ENCODE measurements at places on chromosomes 13 and 19. TPM values are rescaled to one million over a fixed set of nuclear protein-coding genes. Genes with fewer than 3 reads are reported as not detected.

Gene PTGIR
- not detected for total RNA-seq

Gene SWSAP1
- total RNA-seq = 0.68 TPM

Gene ZNF227
- 16.7 TPM for total RNA-seq

Gene CLEC17A
- not detected for total RNA-seq

Gene TMEM272
- not detected for total RNA-seq

Gene PRKCG
- total RNA-seq = not detected

Gene SBSN
- 16.5 TPM for total RNA-seq

Gene CDADC1
- 8.2 TPM for total RNA-seq

Gene RRAS
- total RNA-seq = 32.1 TPM

Gene STXBP2
- 113 TPM for total RNA-seq

Gene DHX34
- 20.3 TPM for total RNA-seq

Gene ZNF737
- total RNA-seq = 12.5 TPM

Gene CYP4F12
- 2.3 TPM for total RNA-seq
